ENCODE measurements at places on chromosomes 6 and 20. TPM values are rescaled to one million over a fixed set of nuclear protein-coding genes. Genes with fewer than 3 reads are reported as not detected.

The WFDC5 gene
- not detected for total RNA-seq

The ARMC12 gene
- total RNA-seq = not detected

The GTSF1L gene
- not detected for total RNA-seq

The TPBG gene
- total RNA-seq = 43.0 TPM

The SPINT4 gene
- total RNA-seq = not detected
